Left ventricle myocardium inferior (tissue), 1 donor: ENCODE measurements at places on chromosomes 3 and 15. TPM values are rescaled to one million over a fixed set of nuclear protein-coding genes. Genes with fewer than 3 reads are reported as not detected.

EPHB1 gene
- total RNA-seq, result 1.3 TPM

RTP1 gene
- not detected for total RNA-seq

- no peak for DNase-seq
Observed at GRCh38 chr15:58597943-58598828, 151.3 kb downstream of the ADAM10 start.

NR1I2 gene
- total RNA-seq, result not detected

DNA sequence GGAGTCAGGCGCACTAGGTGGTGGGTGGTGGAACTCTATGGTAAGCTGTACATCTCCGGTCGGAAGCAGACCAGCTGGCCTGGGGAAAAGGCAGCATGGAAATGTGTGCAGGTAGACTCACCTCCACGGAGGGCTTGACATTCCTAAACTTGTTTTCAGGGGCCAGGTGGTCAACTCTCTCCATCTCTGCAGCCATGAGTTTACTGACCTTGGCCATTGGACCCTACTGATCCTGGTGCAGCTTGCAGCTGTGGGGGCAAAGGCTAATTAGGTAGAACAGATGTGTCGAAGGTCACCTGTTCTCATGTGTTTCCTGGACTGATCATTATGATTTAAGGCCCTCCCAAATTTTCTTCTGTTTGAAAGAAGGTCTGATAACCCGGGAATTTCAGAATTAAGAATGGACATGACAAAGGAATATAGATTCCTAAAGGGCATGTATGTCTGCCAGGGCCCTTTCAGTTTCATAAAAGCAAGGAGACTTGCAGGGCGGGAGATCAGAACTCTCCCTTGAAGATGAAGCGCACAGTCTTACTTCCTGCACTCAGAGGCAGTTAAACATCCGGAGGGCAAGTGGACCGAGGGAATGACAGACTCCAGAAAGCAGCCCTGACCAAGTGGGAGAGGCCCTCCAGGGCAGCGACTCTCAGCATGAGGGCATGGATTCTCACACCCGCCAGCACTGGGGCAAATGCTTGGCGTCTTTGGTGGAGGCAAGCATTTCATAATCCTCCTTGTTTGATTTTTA is 56.1 kb upstream of the CMTM7 start:
- no peak for DNase-seq

HYAL1 gene
- total RNA-seq, result 52.2 TPM

DNA sequence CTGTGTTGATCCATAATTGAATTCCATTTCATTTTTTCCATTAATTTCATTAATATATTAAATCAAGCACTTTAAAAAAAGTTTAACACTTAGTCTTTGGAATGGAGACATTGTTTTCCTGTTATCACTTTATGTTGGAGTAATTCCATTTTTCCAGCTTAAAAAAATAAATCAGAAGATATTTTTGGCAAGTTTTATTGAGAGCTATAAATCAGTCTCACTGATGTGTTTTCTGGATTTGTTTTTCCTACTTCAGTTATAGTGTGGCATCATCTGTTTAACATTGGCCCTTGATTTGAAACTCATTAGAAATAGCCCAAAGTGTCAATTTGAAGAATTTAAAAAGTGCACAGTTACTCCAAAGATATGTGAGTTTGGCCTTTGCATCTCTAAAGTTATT is 53.1 kb downstream of the MAP2K5 start:
- no peak for DNase-seq

KNG1 gene
- total RNA-seq, result 0.14 TPM

DNA sequence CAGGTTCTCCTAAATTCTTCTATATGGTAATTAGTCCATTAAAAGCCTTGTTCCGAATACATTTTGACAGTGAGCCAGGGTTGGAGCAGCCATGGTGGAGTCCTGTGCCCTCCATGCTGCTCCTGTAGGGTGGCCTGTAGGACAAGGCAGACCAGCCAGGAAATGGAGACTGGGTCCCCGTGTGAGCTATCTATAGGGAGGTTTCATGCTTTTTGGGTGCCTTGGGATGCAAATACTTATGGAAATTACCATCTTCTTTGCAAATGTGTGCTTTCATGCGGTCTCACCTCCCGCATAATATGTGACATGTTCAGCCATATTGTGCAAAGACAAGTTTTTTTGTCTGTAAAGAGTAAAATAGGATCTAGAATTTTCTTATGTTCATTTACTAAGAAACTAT is 58.0 kb upstream of the FURIN start:
- DNase-seq, result no peak
